Activated CD4-positive, alpha-beta T cell treated with anti-CD3 and anti-CD28 coated beads, Interleukin-2, amount 50 U/mL, for 24 hours (primary cell): ENCODE measurements at places on chromosomes 1 and 21.
A peak's percentile ranks its signal among the peaks of the same experiment; 100 is the strongest.

DNA sequence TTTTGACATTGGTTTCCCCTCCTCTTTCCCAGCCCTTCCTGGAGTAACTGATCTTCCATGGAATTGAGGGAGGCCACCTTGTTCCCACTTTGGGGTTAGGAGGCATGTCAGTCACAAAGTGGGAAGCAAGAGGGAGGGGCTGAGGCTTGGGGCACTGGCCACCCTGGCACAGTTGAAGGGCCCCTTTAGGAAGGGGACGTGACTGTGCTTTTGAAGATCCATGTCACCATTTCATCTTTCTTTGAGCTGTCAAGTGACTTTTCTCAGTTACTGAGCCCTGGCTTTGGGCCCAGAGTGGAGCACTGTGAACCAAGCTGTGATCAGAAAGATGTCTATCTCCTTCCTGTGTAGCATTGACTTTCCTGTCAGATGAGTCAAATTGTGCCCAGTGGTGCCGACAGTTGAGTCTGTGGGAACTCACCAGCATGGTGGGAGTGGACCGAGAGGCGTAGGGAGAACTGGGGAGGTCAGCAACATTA lies 38.5 kb upstream of the TDRD10 start:
- DNase-seq, result no peak

GRCh38 chr1:155978973-155979429 lies 654 bp upstream of the ARHGEF2 start:
- DNase-seq, result no peak

DNA sequence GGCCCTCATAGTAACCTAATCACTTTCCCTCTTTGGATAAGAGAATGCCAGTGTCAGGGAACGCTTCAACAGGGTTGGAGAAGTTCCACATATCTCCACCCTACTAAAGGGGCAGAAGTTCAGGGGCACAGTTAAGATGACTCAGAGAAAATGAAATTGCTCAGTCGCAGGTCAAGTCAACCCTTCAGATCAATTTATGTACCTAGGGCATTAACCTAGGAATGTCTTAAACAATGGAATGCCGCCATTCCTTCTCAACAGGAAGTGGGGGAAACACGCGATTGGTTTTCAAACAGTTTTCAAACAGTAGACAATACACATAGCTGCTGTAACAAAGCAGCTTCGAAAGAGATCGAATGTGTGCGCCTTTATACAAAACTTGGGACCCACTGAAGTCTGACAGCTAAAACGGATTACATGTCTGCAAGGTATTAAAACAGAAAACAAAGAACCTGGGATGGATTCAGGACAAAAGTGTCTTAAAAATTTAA lies 897 bp downstream of the SLC25A24 start:
- DNase-seq, result no peak

- peak; percentile 29 for DNase-seq
These were observed 32.5 kb downstream of the PEX14 start for GRCh38 chr1:10507111-10507879.

- no peak for DNase-seq
These were observed 133.1 kb downstream of the LRRC40 start for GRCh38 chr1:70072231-70072751.

- DNase-seq, result no peak
These were observed 150.8 kb downstream of the MAST2 start for GRCh38 chr1:45953934-45954847.

DNA sequence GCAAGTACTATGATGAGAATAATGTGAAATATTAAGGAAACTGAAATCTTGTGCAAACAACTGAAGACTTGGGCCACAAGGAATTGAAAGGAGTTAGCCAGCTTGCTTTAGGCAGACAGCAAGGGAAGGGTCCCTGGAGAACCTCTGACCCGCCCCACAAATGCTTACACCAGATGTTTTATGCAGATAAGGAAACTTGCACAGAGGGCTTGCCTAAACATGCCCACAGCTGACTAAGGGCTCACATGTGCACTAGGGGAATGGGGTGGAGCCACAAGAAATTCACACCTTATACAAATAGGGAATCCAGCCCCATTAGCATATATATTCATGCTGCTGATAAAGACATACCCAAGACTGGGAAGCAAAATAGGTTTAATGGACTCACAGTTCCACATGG lies 86.1 kb upstream of the CYYR1 start:
- no peak for DNase-seq

GRCh38 chr1:204254031-204254661 lies 40.4 kb upstream of the GOLT1A start:
- no peak for DNase-seq

DNA sequence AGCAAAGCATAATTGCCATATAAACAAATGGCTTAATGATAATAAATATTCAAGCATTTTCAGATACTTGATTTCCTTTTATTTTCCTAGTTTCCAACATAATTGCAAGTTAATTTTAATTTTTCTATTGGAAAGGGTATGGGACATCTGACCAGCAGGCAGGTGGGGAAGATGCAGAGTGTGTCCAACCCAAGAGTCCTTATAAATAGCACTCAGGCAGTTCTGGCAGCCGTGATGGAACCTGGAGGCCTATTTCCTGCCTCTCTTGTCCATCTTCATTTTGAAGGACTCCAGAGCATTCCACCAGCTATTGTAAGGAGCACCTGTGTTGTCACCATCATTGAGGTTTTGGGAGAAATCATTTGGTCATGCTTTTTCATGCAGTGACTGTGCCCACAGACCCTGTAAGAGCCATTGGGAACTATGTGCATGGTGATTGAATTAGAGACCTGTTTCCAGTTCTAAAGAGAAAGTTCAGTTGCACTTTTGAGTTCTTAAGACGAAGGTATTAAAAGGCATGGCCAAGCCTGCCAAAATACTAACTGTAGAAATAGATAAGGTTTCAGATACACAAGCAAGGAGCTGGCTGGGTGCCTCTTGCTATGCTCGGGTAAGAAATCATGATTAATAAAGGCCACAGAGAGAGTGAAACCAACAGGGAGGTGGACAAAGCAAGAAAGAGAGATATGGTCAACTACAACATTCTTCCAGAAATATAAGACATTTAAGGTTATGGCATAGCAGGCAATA lies 92.3 kb downstream of the SPATA46 start:
- DNase-seq, result no peak

DNA sequence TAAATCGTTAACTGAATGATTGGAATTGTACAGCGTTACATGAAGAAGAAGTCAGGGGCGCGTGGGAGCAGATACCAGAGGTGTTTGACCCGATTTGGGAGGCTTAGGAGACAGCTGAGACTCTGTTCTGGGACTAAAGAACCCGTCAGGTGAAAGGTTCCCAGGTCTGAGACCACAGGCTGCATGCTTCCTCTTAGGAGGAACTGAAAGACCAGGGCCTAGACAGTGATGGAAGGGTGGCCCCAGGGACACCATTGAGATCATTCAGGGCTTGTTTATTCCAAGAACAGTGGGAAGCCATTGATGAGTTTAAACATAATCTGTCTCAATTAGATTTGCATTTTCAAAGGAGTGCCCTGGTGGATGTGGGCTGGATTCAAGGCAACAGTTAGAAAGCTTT lies 904 bp downstream of the KLF17 start:
- DNase-seq, result no peak

- no peak for DNase-seq
These were observed 1793.2 kb downstream of the NCAM2 start for GRCh38 chr21:22791376-22791775.

DNA sequence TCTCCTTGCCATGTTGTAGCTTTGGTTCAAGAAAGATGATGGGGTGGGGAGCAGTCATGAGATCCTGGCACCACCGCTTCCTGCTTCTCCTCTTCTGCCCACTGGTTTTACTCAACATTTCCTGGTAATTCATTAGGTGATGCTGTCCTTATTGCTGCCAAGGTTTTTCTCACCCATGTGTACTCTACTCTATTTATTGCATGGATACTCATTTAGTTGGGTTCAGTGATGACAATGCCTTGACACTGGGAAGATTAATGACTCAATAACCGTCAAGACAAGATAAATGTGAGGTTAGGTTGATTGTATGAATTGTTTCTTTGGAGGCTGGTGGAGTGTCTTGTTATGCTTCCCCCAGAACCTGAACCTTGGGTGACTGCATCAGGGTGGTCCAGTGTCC lies 484.2 kb downstream of the SIPA1L2 start:
- DNase-seq, result no peak

- no peak for DNase-seq
These were observed 51.7 kb downstream of the TLCD4 start for GRCh38 chr1:95168761-95169351.

DNA sequence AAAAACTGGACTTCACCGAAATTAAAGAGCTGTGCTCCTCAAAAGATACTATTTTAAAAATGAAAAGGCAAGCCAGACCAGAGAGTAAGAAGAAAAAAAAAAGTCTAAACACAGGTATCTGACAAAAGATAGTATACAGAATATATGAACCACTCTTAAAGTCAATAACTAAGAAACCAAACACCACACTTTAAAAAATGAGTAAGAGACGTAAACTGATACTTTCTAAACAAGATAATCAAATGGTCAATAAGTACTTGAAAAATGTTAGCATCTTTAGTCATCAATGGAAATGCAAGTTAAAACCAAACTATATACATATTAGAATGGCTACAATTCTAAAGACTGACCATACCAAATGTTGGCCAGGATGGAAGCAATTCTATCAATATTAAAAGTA lies 77.6 kb downstream of the EVI5 start:
- DNase-seq, result no peak
